KG1 (cell line): ENCODE measurements at places on chromosomes 13 and 19.

DNA sequence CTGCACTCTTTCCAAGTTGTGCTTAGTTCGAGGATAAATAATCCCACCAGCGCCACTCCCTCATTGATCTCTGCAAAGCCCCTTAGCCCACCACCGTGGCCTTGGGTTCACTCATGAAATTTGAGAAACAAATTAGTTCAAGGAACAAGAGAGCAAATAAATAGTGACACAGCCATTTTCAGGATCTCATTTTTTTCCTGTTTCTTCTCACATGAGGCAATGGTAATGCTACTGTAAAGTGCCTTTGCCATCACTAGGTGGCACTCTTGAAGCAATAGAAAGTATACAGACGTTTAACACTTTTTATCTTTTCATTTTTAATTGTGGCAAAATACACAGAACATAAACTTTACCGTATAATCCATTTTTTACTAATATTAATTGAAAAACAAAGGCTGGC, 76.8 kb upstream of the ZNF835 start:
- DNase-seq: no peak

GRCh38 chr13:25180775-25181537, 8.9 kb upstream of the AMER2 start:
- DNase-seq: no peak

GRCh38 chr19:51796195-51796679, 1.3 kb downstream of the FPR3 start:
- DNase-seq: no peak

DNA sequence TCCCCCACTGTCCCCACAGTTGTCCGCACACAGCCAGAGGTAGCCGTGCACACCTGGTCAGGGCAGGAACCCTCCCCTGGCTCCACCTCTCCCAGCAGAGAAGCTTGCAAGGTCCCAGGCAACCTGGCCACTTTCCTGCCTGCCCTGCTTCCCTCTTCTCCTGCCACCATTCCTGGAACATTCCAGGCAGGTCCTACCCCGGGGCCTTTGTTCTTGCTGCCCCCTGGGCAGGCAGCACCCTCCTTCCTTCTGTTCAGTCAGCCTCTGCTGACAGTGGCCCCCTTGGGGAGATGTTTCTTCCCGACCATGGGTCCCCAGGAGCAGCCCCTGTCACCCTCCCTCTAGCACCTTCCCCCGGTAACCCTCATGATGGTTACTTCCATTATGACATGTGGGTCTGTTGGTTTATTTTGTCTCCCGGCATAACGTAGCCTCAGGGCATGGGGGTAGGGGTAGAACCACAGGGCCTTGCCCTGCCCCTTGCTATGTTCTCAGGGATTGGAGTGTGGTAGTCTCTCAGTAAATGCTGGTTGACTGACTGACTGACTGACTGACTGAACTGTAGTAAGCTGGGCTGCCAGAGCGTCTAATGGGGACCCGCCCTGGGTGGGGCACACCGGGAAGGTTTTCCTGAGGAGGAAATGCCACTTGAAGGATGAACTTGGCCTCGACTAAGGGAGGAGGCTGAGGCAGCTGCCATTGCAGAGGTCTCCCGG, 10.8 kb downstream of the PAK4 start:
- no peak for DNase-seq

DNA sequence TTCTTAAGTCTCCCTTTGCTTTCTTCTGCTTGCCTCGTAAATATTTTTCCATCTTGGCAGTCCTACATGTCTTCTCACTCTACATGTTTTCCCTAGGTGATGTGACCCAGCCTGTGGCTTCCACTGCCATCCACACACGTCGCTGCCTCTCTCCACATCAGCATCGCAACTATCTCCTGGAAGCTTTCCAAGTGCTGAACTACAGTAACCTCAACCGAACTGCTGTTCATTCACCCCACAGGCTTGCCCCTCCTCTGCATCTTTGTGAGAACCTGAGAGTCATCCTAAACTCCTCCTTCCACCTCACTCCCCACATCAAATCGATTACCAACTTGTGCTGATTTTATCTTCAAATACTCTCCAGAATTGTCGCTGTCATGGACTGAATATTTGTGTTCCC, 41.2 kb upstream of the USPL1 start:
- DNase-seq: no peak

DNA sequence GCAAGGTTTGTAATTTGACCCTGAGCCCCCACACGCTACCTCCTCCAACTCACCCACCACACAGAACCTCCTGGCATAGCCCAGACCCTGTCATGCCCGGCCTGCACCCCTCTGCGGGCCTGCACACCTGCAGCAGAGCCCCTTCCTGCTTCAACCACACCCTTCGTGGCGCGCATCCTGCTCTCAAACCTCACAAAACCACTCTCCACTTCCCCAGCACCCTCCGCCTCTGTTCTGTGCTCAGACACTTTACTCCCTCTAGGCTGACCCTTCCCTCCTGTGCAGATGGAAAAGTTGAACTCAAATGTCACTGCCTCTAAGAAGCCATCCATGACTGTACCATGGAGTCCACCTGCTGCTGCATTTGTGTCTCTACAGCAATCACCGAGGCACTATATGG, 28.5 kb downstream of the FAAP24 start:
- DNase-seq: no peak

DNA sequence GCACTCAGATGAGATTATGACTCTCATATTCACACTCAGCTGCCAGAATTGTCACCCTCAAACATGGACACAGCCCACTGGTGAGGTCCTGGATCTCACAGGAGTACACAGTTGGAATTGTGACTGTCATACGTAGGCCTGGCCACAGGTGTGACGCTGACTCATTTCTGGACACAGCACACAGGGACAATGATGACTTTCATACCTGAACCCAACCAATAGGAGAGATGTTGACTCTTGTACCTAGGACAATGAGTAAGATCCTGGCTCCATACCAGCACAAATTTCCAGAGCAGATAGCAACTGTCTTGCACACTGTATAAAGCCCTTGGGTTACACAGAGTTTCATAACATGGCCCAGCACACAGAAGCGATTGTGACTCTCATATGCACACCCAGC, 46.4 kb downstream of the ZNF85 start:
- no peak for DNase-seq
